ENCODE measurements at places on chromosomes 4 and X. TPM values are rescaled to one million over a fixed set of nuclear protein-coding genes. Genes with fewer than 3 reads are reported as not detected.

- no peak for DNase-seq
Measured at GRCh38 chr4:930028-930551, 2.0 kb downstream of the GAK start.

GRCh38 chr4:1234811-1235292 lies 14.1 kb downstream of the CTBP1 start:
- no peak for DNase-seq

DNA sequence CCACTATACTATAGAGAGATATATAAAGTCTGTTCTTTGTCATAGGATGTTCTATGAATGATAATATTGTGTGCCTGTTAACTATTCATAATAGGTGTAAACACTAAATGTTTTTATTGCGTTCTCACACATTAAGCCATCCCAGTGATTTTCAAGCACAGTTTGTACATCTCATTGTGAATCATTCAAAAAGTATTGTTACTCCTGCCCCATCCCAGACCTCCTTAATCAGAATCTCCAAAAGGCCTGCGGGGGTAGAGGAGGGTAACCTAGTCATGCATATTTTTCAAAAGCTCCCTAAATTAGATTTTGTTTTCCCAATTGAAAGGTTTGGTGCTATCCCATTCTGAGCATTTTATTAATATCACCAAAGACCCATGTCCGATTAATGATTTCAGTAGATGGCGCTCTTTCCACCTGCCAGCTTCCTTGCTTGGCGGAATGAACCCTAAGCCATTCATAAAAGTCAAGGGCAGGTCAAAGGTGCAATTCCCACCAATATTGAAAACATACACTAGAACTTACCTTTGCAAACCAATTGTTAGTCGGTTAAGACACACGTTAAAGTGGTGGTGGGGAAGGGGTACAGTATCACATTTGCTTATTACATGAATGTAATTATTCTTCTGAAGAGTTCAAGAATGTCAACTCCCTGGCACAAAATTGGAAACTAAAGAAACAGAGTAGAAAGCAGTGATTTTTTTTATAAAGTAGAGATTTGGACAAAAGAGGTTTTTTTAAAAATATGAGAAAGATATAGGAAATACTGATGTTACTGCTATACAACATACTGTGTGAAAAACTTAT lies 5.8 kb upstream of the TET2 start:
- DNase-seq = no peak

DNA sequence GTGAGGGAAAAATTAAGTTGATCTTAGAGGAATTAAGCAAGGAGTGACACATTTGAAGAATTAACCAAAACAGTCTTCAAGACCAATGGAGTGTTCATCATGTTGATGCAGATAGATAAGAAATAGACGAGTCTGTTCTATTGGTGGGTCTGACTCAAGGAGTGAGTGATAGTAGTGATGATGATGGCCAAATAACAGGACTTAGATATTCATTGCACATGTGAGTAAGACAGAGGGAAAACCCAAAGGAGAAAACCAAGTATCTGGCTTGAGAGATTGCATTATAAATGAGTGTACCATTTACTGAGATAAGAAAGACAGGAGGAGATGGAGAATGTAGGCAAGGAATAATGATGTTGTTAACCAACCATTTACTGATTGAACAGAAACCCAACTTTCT lies 321.3 kb downstream of the ADGRL3 start:
- no peak for DNase-seq

DNA sequence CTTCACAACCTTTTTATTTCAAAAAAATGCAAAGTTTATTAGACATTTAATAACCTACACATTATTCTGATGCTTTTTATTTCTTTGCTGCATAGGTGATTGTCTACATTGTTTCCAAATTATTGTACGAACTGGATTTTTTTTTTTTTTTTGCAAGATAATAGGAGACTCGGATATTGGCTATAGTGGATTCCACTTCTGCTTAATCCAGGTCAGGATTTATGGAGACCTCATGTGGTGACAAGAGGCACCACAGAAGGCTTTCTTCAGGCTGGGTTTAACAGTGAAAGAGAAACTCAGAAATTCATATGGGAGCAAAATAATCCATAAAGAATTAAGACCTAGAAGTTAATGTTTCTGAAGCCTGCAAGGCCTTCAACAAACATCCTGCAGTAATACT lies 2.4 kb upstream of the SLIT2 start:
- no peak for DNase-seq

DNA sequence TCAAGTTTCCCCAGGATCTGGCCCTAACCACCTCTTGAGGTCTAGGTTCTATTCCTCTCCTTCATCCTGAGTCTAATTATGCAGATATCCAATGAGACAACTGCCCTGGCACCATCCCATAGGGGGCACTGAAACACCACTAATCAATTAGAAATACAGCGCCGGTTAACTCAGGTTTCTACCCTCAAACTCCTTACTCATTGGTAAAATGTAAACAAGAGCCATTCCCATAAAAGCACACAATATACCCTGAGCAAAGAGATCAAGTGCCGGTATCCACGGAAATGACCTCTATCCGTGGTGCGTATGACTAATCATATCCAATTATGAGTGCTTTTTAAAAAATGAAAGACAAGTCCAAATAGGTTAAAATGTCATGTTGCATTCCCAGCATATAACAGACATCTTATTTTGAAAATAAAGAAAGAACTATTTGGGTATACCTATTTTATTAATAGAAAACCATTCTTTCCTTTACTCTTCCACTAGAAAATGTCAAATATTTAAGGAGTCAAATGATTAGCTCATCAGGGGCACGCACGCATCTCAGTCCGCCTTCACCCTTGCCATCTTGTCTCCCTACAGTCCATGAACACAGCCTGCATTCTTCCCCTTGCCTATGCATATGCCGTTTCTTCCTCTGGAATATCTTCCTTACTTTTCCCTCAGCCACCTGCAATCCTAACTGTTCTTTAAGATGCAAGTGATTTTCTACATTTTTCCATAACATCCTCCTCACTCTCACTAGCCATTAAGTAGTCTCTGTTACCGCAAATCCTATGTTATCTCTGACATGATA lies 141.1 kb downstream of the MAML3 start:
- peak; percentile 42 for DNase-seq

DNA sequence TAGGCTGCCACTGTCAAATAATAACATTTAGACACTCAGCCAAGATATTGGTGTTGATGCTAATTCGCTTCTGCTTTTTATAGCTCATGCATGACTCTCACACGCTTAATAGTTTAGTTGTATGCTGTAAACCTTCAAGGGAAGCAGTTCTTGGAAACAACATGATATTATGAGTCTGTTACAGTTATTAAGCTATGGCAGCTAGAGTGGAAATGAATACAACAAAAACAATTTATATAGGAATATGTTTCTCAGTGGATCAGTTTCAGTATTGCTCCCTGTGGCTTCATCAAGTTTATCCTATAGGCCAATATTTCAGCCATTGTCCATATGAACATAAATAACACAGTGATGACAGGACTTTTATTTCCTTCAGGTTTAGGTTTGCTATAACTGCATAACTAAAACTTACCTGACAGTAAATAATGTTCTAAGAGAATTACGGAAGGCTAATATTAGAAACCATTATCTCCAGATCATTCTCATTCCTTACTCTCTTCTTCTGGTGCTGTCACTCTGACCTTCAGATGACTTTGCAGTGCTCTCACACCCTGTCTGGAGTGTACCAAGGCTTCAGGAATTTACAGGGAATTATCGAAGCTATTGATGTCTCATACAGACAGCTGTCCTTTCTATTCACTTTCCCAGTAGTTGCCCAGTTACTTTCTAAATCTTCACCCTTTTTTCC lies 555.0 kb downstream of the ANKRD50 start:
- DNase-seq = no peak

GRCh38 chr4:15690020-15690809 lies 8.6 kb downstream of the FAM200B start:
- DNase-seq = no peak

DNA sequence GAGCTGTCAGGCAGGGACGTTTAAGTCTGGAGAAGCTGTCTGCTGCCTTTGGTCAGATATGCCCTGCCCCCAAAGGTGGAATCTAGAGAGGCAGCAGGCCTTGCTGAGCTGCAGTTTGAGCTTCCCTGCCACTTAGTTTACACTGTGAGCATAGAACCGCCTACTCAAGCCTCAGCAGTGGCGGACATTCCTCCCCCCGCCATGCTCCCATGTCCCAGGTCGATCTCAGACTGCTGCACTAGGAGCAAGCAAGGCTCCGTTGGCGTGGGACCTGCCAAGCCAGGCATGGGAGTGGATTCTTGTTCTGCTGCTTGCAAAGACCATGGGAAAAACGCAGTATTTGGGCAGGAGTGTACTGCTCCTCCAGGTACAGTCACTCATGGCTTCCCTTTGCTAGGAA lies 24.3 kb downstream of the PLK4 start:
- DNase-seq = no peak

GRCh38 chrX:2566055-2566454 lies 65.3 kb upstream of the DHRSX start:
- no peak for DNase-seq

DNA sequence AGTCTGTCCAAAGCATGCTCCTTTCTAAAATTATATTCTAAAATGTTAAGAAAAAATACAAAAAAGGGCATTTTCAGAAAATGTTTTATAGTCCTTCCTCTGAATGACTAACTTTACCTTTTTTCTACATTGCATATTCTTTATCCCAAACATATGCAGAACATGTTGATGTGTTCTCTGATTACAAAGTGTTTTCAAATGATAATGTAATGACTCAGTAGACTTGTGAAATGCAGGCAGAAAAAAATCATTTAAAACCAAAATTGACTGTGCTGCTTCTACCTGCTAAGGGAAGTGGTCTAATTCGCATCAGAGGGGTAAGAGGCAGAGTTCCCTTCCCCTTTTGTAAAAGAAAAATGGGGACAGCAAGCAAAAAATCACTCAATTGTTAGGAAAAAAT lies 22.7 kb upstream of the YTHDC1 start:
- DNase-seq = no peak

DNA sequence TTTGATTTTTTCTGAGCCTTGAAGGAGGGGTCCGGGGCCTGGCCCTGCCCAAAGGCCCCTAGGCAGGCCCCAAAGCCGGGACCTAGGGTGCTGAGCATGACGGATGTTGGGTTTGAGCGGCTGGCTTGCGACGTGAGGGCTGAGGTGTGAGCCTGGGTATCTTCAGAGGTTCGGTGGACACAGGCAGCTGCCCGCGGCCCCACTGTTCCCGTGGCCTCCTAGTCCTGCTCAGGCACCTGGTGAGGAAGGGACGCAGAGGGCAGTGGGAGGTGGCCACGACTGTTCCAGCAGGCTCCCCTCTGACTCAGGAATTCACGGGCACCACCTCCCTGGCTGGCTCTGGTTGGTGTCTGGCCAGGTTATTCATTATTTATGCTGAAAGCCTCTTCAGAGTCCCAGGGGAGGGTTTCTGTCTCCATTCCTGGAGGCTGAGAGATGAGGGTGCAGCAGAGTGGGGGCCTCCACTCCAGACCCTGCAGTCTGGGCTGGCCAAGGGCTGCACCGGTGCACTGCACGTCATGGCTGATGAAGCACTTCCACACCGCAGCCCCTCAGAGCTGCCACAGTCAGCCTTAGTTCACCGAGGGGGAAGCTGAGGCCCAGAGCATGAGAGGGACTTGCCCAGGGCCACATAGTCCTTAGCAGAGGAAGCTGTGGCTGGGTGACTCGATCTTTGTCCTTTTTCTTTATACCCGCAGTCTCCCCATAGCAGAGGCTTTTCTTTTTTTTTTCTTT lies 2.2 kb downstream of the MSANTD1 start:
- no peak for DNase-seq

DNA sequence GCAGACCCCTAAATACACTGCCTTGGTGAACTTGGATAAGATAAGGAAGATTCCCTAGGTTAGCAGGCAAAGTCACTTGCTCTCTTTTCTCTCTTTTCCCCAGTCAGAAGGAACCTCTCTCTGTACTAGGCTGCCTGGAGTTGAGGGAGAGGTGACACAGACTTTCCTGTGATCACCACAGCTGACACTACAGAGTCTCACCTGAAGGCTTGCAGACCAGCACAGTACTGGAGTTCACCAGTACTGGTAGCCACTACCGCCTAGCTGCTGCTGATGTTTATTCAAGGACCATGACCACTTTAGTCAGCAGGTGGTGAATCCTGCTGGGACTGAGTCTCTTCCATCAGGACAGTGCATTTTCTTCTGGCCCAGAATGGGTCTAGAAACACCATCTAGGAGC lies 63.3 kb downstream of the PTPN13 start:
- DNase-seq = no peak

GRCh38 chrX:68916891-68917290 lies 88.1 kb downstream of the EFNB1 start:
- DNase-seq = no peak

DNA sequence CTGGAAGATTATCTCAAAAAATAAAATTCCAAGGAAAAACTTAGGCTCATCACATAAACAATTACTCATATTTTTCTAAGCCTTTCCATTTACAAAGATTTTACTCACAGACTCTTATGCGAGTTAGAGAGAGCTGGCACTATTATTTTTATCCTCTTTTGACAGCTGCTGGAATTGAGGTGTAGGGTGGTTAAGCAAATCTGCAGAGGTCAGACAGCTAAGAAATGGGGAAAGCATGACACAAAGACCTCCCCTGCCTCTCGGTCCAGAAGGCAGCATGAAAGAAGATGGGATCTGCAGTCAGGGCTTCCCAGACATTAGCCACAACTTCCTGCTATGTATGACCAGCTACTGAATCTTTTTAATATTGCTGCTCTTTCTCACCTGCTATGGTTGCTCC lies 89.9 kb upstream of the CPEB2 start:
- DNase-seq = no peak

- DNase-seq = no peak
Measured at GRCh38 chr4:181874602-181875001, 368.6 kb upstream of the TENM3 start.

GRCh38 chr4:6377626-6378492 lies 94.6 kb downstream of the PPP2R2C start:
- DNase-seq = no peak

- DNase-seq = no peak
Measured at GRCh38 chr4:86484241-86484640, 109.9 kb upstream of the PTPN13 start.

GRCh38 chr4:120921456-120922380 lies 808 bp downstream of the PRDM5 start:
- peak; percentile 2 for DNase-seq

- DNase-seq = no peak
Measured at GRCh38 chr4:127410644-127411043, 222.1 kb upstream of the INTU start.

DNA sequence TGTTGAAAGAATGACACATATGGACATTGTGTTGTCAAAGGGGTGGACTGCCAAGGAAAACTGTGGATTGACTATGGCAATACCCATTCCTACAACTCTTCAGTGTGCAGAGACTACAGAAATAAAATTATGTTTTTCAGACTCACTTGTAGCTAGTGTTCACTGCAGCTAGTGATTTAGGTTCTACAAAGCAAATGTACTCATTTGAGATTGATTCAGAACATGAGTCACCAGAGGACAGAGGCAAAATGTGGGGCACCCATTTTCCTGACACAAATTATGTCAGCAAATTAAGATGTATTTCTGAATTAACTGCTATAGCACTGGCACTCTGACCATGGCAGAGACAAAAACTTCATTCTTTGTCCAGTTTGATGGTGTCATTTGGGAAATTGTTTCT lies 40.7 kb downstream of the SPCS3 start:
- no peak for DNase-seq

HSFX1 gene
- 0.49 TPM for total RNA-seq

POLN gene
- 2.1 TPM for total RNA-seq

SLC25A43 gene
- total RNA-seq = 9.8 TPM

CYP2U1 gene
- 1.1 TPM for total RNA-seq

CABS1 gene
- total RNA-seq = not detected

All from activated T-helper 1 cell treated with anti-CD3 and anti-CD28 coated beads, Interleukin-12 subunit alpha, Interleukin-12 subunit beta, Interleukin-2, Interleukin-4 antibody, amounts not matched to agents 30 ng/mL and 10 ng/mL and 1 ng/mL, durations not matched to agents 14 hours and 24 hours and 36 hours (primary cell).